Activated CD4-positive, alpha-beta T cell treated with anti-CD3 and anti-CD28 coated beads, Interleukin-2, amount 50 U/mL, for 16 hours (primary cell): ENCODE measurements at places on chromosomes 1 and 21.

GRCh38 chr1:14836426-14837140, 238.1 kb downstream of the KAZN start:
- DNase-seq = no peak

- DNase-seq = no peak
These were observed 153.5 kb upstream of the USP24 start for GRCh38 chr1:55368698-55369097.

- DNase-seq = no peak
These were observed 14.0 kb upstream of the NCF2 start for GRCh38 chr1:183604038-183604808.

DNA sequence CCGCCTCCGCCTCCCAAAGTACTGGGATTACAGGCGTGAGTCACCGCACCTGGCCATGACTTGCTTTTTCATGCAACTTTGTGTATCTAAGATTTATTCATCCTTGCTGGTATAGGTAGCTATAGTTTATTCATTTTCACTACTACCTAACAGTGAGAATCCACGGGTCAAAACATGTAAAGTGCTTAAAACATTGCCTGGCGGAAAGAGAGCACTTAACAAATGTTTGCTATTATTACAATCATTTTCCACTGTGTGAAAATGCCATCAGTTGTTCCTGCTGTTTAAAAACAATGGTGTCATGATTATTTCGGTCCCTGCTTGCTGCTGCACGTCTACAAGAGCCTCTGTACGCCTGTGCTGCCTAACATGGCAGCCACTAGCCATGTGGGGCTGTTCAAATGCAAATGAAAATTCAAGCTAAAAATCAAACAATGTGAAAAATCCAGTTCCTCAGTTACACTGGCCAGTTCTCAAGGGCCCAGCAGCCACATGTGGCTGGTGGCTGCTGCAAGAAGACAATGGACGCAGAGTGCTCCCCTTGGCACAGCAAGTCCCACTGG, 65.1 kb downstream of the CLSTN1 start:
- DNase-seq = no peak

- DNase-seq = no peak
These were observed 41.0 kb downstream of the CEP350 start for GRCh38 chr1:179995576-179995975.

- no peak for DNase-seq
These were observed 575.8 kb downstream of the NUF2 start for GRCh38 chr1:163897412-163898155.

DNA sequence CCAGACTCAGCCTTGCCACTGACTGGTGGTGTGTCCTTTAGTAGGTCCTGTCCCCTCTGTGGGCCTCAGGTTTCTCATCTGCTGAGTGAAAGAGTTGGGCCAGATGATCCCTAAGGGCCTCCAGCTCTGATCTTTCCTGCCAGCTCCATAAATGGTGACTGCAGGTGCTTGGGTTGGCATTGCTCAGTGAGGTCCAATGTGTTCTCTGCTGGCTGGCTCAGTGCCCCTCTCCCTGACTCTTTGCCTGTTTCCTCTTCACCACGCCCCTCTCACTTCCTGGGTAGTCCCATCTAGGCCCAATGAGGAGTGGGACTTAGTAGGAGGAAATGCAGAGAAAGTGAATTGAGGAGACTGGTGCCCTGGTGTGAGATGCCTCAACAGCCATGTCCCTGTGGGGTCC, 36.6 kb downstream of the UBE2T start:
- DNase-seq = no peak

GRCh38 chr1:211935448-211935970, 99.8 kb downstream of the INTS7 start:
- DNase-seq = peak; percentile 88

- no peak for DNase-seq
These were observed 415.2 kb upstream of the DAB1 start for GRCh38 chr1:57839067-57839466.

DNA sequence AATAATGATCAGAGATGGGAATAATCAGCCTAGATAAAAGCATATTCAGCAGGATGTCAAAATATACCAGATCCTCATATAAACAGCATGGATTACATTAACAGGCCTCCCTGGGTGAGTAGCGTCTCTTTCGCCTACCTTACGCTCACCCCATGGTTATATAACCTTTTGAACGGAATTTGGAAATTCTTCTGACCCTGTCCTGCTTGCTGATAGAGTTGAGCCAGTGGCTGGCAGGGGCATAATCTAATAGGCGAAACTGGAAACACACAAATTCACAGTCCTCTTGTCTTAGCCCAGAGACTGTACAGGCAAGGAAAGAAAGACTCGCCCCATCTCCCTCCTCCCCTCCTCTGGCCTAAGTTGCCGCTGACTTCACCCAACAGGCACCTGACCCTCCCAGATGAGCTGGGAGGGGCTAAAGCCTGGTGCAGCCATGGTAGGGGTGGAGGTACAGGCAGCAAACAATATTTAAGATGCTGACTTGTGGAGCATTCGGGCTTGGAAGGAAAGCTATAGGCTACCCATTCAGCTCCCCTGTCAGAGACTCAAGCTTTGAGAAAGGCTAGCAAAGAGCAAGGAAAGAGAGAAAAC, at the start of gene ANGPTL7:
Gene ANGPTL7, plus strand, starts transcription at position 498 of the 594 bp plus-strand sequence. CDS start 225 bp downstream, outside the sequence.
- no peak for DNase-seq
